ENCODE measurements at places on chromosomes 12 and 14.
A peak's percentile ranks its signal among the peaks of the same experiment; 100 is the strongest.

DNA sequence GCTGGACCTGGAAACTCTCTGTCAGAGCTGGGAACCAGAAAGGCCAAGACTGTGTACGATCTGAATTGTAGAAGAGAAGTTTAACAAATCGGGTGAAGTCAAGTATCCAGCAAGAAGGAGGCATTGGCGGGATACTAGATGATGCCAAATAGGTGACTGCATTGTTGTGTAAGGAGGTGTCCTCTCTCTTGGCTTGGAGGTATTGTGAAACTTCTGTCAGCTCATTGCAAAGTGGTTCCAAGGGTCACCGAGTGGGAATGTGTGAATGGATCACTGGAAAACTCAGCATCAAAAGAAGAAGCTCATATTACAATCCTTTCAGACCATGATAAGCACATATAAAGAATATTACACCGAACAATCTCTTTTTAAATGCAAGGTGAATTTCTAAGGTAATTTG is 11.7 kb downstream of the NAV3 start:
- DNase-seq, result no peak

DNA sequence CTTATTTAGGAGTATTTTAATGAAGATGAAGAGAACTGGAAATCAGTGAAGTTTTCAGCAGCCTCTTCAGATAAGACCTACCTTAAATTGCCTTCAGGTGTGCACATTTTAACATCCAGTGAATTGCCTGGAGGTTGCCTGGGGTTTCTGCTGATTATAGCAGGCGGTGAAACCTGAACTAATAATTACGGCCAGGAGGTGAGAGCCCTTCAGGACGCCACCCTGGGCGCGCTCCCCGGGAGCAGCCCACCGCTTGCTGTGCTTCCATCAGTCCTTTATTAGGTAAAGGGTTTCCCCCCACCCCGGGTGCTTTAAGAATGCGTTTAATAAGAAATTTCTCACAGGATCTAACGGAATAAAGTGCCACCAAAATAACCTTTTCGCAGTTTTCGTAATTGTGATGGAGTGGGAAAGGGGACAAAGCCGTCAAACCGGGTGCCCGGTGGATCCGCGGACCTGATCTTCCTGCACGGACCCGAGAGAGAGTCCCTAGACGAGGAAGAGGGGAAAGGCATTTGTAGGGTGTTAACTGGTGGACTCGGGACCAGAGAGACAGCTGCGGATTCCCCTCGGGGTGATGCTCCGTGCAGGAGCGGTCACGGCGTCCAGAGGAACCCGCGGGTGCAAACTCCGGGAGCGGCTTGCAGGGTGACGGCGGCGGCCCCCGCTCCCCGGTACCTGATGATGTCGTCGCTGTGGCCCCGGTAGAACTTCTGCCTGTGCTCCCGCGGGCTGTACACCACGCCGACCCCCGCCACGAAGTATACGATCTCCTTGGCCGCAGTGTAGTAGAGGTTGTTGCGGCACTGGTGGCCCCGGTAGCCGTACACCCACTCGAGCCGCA is 902 bp downstream of the EML5 start:
- DNase-seq, result peak; percentile 41

- no peak for DNase-seq
Observed at GRCh38 chr12:91958816-91959215, 186.8 kb downstream of the BTG1 start.

- no peak for DNase-seq
Observed at GRCh38 chr12:96308881-96309280, 91.4 kb downstream of the CDK17 start.

- DNase-seq, result no peak
Observed at GRCh38 chr12:27244689-27245488, 803 bp downstream of the STK38L start.

DNA sequence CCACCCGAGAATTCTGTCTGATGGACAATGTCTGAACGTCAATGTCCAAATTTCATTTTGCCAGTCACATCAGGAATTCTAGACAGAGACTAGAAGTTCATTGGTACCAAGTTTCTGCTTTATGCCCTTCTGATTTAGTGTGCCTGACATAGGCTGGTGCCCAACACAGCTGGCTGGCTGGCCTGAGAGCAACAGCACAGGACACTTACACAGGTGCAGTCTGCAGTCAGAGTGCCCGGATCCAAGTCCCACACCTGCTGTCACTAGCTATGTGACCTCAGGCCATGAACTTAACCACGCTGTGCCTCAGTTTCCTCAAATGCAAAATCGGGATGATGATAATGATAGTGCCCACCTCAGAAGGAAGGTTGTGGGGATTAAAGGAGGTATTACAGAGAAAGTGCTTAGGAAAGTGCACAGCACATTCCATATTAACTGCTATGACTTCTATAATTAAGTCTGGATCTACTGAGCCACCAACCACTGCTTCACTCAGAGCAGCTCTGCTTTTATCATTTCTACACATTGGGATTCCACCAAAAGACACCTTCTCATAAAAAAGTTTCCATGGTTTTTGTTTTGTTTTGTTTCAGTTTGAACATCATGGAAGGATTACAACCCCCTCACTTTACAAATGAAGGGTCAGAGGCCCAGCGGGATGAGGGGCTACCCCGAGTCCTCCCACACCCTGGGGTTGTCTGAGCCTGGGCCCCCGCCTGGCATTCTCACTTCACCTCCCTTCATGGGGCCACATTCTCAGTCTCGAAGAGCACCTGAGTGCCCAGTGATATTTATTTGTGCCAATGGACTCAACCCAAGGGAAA is 168.8 kb upstream of the BCL2L14 start:
- DNase-seq, result peak; percentile 62

DNA sequence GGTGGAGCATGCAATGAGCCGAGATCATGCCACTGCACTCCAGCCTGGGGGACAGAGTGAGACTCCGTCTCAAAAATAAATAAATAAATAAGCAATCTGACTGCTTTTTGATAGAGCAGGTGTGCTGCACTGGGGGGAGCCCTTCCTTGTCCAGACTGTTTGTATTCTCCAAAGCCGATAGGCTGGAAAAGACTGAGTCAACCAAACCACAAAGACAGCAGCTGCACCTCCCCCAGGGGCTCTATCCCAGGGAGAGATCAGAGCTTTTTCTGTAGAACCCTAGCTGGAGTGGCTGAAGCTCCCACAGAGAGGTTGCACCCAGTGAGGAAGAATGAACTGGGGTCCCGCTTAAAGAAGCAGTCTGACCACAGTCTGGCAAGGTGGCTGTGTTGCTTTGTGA is 45.8 kb upstream of the LALBA start:
- no peak for DNase-seq

DNA sequence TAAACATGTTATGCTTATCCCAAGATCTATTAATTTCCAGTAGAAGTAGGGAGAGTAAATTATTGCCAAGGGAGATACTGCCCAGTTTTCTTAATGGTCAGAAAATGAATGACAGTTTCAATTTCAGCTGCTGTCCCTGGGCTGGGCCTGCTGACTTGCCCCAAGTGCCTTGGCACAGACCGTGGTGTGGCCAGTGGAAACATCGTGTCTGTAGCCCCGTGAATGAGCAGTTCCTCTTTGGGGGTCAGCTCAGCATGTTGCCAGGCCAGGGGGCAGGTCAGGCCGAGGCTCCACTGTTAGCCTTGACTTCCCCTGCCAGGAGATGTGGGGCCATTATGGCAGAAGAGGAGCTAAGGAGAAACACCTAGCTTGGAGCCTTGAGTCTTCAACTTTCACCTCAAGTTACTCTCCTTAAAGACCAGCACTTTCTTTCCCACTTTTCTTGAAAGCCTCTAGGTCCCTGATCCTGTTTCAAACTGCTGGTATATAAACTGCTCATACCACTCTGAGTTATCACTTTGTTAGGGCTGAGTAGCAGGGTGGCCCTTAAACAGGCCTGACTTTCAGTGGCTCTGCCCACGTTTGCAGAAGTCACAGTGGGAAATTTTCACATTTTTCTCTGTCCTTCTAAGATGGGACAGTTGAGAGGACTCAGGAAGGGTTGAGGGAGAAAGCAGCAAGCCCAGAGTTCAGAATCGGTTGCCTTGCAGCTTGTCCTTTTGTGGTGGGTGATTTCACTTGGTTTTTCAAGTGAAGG is 73.2 kb downstream of the SUSD6 start:
- DNase-seq, result no peak

Measured in activated CD4-positive, alpha-beta T cell treated with anti-CD3 and anti-CD28 coated beads, Interleukin-2, amount 50 U/mL, for 48 hours (primary cell).